Activated CD4-positive, alpha-beta T cell treated with anti-CD3 and anti-CD28 coated beads, Interleukin-2, amount 50 U/mL, for 16 hours (primary cell): ENCODE measurements at places on chromosomes 4 and X.
A peak's percentile ranks its signal among the peaks of the same experiment; 100 is the strongest.

DNA sequence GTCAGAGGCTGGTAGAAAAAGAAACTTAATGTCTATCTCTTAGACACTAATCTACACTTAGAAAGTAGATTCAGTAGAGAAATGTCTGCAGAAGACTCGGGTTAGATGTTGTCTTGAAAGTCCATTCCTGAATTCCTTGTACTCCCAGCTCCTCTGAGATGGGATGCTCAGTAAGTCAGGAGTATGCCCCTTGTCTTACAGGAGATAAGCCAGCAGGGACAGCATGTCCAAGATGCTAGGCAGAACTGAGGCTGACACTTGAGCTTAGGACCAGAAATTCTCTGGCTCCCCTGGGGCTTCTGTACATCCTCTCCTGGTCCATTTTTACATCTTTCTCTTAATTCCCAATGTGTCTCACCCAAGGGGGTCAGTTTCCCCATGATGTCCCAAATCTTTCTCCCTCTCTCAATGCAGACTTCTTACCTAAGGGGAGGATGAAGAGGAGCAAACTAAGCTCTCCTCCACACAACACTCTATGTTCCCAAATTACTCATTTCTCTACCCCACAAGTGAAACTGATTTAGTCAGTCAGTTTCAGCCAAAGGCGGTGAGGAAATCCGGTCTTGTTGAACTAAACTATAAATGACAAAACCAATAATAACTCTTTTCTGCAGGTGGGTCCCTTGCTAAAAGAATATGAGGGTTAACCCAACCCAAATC, 558.2 kb upstream of the DIPK2B start:
- DNase-seq, result peak; percentile 89

GRCh38 chrX:3219667-3220066, 126.8 kb downstream of the MXRA5 start:
- no peak for DNase-seq

DNA sequence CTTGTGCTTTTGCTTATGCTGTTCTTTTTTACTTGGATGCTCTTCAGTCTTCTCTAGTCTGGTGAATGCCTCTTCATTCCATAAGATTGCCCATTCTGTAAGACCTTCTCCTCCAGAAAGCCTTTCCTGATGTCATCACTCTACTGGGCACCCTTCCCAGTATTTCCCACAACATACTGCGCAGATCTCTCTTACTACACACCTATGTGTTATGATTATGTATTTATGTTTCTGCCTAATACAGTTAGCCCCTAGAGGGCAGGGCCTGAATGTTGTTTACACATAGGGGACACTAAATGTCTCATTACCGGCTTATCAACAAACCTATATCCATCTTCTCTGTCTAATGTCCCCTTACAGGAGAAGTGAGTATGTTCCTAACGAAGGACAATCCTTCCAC, 21.1 kb downstream of the AIFM1 start:
- DNase-seq, result no peak

GRCh38 chrX:8341814-8342590, 122.6 kb upstream of the VCX3B start:
- no peak for DNase-seq

DNA sequence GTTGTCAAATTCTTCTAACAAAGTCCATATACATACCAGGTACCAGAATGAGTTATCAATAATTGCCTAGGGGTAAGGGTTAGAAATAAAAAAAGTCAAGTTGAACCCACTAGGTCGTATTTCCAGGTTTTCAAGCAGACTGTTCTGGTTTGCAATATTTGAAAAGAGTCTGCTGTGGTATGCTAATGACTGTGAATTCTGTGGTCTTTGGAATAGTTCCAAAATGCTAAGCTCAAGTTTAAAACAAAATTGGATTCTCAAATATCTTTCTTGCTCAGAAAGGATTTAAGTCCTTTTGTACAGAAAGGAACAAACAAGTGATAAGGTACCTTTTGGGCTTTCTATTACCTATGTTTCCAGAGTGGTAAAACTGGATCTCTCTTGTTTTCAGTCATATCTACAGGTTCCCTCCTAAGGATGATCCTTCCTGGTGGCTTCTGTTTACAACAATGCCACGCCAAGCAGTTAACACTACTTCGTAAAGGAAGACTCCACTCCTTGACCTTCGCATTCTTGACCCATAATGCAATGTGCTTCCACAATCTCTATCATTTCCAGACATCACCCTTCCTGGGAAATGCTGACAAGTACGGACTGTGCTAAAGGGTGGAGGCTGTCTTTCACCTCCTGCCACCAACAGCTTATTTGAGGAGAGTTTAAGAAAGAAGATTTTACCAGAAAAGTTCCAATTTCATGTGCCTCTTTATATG, 531.7 kb upstream of the FTHL17 start:
- no peak for DNase-seq

GRCh38 chrX:22629105-22629725, 356.5 kb downstream of the CBLL2 start:
- DNase-seq, result no peak

- no peak for DNase-seq
Measured at GRCh38 chrX:76643590-76643989, 216.1 kb downstream of the MAGEE1 start.

- no peak for DNase-seq
Measured at GRCh38 chrX:2676794-2677675, 14.1 kb upstream of the CD99 start.

- no peak for DNase-seq
Measured at GRCh38 chr4:103074744-103075434, 1.7 kb downstream of the SLC9B2 start.

- no peak for DNase-seq
Measured at GRCh38 chr4:180634306-180634705, 1608.9 kb upstream of the TENM3 start.

- DNase-seq, result no peak
Measured at GRCh38 chr4:153223930-153224329, 19.7 kb downstream of the TRIM2 start.

GRCh38 chrX:118536204-118536603, 40.6 kb downstream of the DOCK11 start:
- peak; percentile 76 for DNase-seq

GRCh38 chr4:135201081-135201480, 999.5 kb upstream of the PABPC4L start:
- DNase-seq, result no peak

- peak; percentile 14 for DNase-seq
Measured at GRCh38 chrX:64642482-64642881, 247.2 kb upstream of the MTMR8 start.

DNA sequence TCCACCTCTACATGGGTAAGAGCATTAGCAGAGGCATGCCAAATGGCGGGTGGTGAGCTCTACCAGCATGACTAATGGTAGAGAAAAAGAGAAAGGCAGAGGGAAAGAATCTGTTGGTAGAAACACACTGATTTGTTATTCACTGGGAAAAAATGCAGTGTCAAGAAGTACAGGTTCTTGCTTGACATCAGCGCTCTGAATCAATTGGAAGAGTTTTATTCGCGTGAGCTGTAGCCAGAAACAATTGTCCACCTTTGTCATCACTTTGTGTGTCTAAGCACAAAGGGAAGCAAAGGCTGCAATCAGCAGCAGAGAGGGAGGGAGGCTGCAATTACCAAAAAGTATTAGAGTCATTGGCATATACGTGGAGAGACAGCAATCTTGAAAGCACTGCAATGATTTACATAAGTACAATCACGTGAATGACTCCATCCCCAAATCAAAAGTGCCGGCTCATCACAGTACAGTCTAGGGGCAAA, 67.7 kb upstream of the HS3ST1 start:
- DNase-seq, result no peak

GRCh38 chr4:183950536-183950935, 45.4 kb downstream of the STOX2 start:
- no peak for DNase-seq

GRCh38 chr4:48906206-48907173, at the start of gene OCIAD2:
TSS of gene OCIAD2 (minus strand) at chr4:48906774. CDS start at chr4:48904549, 2,225 bp downstream.
- peak; percentile 89 for DNase-seq

DNA sequence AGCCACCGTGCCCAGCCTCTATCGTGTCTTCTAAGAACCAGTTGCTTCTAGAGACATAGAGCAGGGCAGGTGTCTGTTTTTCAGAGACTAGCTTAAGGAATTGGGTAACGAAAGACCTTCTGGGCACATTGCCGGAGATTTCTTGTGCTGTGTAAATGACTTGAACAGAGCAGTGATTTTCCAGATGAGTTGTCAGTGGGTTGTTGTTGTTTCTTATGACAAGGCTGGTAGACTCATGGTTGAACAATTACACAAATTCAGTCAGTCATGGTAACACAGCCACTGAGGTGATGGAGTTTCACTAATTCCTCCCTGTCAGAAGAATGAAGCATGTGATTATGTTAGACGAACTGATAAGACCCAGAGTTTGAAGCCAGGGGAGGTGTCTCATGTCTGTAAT, 20.5 kb upstream of the DDX3X start:
- no peak for DNase-seq

DNA sequence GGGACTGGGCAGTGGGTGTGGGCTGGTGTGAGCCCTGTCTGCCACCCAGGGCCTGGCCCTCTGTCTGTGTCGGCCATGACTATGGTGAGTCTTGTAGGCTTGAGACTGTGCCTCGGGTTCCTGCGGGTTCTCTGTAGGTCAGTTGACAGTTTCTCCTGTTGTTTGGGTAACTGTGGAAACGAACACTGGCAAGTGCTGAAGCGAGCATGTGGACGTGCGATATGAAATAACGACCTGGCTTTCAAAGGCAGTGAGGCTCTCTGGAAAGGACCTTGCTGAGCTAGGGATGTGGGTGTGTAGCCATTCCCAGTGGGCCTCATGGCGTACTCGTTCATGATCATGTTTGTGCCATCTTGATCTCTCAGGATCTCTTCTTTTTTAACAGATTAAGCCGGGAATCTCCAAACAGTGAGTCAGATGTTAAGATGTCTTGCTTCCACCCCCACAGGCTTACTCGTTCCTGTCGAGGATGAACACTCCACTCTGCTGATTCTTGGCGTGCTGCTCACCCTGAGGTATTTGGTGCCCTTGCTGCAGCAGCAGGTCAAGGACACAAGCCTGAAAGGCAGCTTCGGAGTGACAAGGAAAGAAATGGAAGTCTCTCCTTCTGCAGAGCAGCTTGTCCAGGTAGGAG, 41.3 kb downstream of the HTT start:
- no peak for DNase-seq

- no peak for DNase-seq
Measured at GRCh38 chr4:38180456-38180855, 220.3 kb downstream of the PTTG2 start.

- DNase-seq, result no peak
Measured at GRCh38 chr4:16692961-16693506, 205.4 kb downstream of the LDB2 start.

- DNase-seq, result no peak
Measured at GRCh38 chrX:2921750-2922149, 7.4 kb downstream of the ARSD start.

DNA sequence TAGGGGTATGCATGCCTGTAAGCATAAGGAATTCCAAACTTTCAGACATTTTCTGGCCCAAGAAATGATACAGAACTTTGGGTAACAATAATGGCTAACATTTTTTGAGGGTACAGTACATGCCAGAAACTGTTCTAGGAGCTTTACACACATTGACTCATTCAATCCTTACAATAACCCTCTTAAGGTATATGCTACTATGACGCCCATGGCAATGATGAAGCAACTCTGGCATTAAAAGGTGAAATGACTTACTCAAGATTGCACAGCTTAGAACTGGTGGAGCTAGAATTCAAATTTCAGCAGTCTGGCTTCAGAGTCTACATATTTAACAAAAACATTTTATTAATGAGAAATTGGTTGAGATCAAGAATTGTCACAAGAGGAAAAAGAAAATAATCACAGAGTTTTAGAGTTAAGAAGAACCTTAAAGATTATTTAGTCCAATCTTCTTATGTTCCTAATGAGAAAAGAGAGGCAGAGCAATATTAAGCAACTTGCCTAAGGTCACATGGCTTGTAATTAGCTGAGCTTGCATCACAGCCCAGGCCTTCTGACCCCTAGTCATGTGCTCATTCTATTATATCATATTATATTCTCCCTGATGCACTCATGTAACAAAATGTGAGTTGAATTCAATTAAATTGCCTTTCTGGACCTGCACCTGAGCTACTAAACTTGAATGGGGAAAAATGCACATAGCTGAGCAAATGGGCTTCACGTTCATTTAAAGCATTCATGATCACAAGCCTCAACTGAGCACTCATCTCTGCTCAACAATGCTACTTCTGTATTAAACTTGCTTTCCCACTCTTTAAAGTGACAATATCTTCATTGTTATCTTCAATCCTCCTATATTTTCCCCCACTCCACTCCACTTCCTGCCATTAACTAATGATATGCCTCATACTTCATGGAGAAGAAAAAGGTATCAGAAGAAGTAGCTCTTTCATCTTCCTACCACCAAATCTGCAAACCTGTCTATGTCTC, 73.2 kb downstream of the ENOX2 start:
- no peak for DNase-seq

- DNase-seq, result no peak
Measured at GRCh38 chr4:83387476-83388312, 53.0 kb upstream of the HPSE start.

GRCh38 chr4:69831646-69832325, 28.2 kb downstream of the SULT1E1 start:
- DNase-seq, result no peak

- no peak for DNase-seq
Measured at GRCh38 chr4:73450398-73451004, 14.5 kb downstream of the AFP start.

DNA sequence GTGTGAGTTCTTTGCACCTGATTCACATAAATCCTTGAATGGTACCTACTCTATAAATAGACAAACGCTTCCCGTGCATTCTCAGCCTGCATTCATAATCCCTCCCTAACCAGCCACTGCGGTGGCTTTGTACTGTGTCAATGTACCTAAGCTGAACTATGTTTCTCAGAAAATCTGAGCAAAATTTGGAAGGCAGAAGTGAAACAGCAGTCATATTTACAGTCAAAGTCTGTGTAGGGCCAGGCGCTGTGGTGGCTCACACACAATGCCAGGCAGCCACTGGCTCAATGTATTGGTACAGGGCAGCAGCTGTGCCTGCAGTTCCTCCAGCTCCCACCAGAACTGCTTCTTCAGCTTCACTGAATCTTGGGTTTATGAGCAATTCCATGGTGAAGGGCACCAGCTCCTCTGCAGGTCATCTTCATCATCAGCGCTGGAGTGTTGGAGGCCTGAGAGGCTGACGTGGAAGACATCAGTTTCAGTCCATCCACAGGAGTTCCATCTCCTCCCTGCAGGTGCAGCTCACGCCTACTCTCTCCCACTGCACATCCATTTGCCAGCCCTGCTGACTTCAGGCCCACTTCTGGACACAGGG, 32.3 kb upstream of the IRF2 start:
- peak; percentile 83 for DNase-seq

DNA sequence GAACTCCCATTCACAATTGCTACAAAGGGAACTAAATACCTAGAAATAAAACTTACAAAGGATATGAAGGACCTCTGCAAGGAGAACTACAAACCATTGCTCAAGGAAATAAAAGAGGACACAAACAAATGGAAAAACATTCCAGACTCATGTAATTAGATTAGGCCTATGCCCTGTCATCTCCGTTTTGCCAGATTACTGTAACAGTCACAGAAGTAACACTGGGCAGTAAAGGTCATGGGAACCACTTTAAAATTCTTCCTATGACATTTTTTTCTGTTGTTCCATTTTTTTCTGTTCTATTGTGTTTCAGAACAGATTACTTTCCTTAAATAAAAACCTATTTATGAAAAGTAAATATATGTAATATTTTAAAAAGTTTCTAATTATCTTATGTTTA, 199.4 kb upstream of the CENPE start:
- DNase-seq, result no peak
